GM12891 (cell line): ENCODE measurements at places on chromosomes 3 and 15.
A peak's percentile ranks its signal among the peaks of the same experiment; 100 is the strongest.

DNA sequence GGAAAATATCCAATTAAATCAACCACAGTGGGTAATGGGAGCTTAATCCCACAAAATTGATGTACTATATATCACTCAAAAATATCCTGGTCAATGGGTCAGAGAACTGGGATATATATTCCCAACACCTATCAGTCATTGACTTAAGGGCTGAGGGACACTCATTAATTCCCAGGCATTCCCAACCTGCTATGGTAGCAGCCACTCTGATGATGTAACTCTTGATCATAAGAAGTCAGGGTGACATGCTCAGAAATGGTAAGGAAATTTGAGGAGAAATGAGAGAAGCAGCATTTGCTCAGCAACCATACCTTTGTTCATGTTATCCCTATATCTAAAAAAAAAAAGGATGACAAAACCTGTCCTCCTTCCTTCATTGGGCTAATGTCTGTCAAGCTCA is 3.1 kb upstream of the PLOD2 start:
- no peak for DNase-seq

DNA sequence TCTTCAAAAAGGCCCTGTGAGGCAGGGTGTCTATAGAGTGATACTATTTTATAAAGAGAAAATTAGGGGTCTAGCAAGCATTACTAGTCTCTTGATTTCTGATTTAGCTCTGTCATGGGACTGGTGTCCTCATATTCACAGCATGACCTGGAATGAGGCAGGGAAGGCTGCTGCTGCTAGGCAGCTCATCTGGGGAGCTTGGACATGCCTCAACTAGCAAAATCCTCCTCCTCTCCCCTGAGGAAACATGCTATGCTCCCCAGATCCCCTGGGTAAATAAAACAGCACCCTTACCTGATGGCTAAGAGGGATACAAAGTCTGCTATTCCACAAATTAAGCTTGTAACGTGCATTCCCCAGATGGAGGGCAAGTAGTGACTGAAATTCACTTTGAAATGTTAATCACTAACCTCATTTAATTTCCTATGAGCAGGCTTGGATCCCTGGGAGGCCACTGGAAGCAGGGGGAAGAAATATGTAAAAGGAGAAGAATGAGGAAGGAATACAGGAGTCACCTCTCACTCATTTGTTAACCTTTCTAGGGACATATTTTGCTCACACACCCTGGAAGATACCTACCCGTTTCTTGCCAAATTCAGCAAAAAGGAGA is 709.4 kb downstream of the SQOR start:
- no peak for DNase-seq

DNA sequence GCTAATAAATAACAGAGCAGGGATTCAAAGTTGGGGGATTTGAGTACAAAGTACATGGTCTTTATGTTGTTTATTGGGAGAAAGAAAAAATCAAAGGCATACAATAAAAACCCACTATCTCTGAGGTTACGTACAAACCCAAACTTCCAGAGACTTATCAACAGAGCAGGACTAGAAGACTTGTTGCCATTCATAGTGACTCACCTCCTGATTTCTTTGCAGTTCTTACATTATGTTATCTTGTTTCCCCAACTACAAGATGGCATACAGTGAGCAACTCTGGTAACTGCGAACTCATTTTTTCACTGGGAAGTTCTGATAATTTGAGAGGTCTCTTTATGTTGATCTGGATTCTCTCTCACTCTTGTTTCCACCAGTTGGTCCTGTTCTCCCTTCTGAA is 80.6 kb upstream of the ETV5 start:
- DNase-seq = no peak

DNA sequence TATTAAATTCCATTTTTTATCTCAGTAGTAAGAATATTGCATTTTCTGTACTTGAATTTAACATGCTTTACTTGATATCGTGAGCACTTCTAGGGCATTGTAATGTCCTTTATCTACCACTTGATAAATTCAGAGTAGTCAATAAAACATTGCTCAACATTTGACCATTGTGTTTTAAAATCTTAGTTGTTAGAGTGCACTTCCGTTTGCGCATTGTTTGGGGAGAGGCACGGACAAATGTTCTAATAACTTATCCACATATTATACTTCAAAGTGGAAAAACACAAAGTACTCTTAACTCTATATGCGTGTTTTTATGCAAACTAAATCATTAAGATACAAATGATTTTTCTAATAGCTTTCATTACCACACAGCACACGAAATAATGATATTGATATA is 419 bp downstream of the FAM227B start:
- no peak for DNase-seq

- no peak for DNase-seq
Measured at GRCh38 chr3:12965999-12966846, 107.0 kb downstream of the IQSEC1 start.

DNA sequence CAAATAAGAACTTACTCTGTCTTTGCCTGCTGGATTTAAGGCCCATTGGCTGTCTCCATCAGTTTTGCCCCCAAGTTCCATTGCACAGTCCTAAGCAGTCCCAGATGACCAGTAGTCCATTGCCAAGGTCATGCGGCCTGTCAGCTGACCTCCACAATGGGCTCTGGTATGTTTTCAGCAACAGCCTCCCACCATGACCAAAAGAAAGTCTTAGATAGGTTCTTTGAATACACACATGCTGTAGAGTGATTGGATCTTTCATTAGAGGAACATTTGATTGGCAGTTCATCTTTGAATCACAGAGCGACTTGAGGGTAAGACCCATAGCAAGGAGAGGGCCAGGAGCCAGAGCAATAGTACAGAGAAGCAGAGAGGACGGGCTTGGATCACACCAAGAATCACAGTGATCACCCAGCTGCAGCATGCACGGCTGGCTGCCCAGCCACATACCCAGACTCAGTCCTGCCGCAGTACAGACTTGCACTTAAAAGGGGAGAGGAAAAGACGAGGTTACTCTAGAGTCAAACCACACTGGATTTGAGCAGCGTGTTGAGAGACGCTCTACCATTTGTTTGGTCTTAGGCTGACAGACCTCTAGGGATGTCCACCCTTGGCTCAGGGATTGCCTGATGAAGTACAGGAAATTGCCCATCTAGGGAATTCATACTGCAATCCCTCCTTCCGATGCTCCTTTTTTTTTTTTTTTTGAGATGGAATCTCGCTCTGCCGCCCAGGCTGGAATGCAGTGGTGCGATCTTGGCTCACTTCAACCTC is 50.4 kb downstream of the APH1B start:
- DNase-seq = no peak

DNA sequence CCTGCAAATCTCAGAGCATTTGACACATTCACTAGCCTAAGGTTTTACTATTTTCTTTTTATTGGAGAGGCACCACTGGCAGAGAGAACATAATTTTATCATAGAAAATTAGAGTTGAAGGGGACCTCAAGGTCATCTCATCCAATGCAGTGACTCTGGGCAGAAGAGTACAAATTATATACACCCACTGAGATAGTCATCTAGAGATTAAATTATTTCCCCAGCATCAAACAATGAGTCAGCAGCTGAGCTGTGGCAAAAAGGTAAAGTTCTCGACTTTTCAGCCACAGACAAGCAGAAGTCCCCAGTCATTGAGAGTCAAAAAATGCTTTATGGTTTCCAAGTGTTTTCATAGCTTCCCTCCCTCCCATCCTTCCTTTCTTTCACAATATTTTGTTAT is 39.3 kb upstream of the SEMA6D start:
- DNase-seq = no peak

DNA sequence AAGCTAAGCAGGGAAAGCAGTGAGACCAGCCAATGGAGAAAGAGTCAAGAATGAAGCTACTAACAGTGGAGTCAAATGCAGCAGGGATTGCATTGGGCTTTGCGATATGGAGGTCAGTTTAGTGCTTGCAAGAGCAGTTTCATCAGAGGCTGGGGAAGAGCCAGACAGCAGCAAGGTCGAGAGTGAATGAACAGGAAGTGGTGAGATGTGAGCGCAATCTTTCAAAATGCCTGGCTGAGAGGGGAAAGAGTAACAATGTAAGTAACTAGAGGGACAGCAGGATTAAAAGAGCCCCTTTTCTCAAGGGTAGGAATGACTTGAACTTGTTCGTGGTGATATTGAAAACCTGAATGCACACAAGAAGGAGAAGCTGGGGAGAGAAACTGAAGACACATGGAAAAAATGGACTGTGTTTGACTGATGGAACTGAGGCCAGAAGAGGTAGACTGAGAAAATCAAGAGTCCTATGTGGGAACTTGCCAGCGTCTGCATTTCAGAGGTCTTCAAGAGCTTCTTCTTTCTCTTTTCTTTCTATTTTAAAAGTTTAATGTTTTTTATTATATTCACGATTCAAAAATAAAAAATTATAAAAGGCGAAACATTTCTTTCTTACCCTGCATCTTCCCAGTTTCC is 30.6 kb upstream of the GPR160 start:
- DNase-seq = peak; percentile 35

DNA sequence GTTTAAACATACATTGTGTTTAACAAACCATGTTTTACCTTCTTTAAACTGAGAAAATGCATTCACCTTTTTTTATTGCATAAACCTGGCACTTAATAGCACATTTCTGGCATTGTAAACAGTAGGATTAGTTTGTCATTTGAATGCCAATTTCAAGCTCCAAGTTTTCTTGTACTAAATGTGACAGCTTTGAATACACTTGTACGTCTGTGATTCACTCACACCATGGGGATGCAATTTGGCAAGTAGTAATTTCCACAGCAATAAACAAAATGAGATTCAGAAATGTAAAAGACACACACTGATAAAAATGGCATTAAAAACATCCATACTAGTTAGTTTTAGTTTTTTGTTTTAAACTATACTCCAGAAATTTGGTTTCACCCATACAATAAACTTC is 598.9 kb downstream of the SI start:
- no peak for DNase-seq

GRCh38 chr3:127168271-127168670 is 24.7 kb upstream of the PRR23E start:
- no peak for DNase-seq

DNA sequence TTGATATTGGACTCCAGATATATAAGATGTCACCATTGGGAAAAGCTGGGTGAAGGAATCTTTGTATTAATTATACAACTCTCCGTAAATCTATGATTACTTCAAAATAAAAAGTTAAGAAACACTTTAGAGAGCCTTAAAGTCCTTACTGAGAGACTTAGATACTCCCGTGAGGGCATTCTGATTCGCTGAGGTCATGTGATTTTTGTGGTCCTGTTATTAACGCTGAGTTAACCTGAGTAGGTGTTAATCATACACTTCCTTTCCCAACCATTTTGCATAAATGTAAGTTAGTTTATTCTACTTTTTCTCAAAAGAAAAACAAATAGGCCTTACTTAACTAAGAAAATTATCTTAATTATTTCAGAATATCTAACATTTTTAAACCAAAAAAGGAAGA is 67.1 kb upstream of the LMOD3 start:
- DNase-seq = no peak

- no peak for DNase-seq
Measured at GRCh38 chr3:50521572-50521971, 18.1 kb upstream of the CACNA2D2 start.

DNA sequence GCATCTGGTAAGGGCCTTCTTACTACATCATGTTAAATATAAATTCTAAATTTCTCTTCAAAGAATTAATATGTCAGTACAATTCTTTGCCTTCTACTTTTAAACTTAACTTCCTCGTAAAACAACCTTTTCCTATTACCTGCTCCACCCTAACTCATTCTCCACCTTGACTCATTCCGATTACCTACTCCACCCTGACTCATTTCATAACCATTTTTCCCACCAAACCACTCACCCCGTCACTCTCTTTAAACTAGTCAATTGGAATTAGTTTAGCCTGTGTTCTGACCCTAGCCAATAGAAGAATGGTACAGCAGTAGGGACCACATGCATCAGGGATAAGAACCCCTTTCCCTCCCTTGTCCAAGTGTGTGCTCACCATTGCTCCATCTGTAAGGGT is 65.6 kb downstream of the PLSCR2 start:
- DNase-seq = no peak

- DNase-seq = peak; percentile 10
Measured at GRCh38 chr3:35639254-35640186, at the start of gene ARPP21. ARPP21 (plus strand) TSS chr3:35639525; CDS start chr3:35681752, 42,227 bp downstream.

DNA sequence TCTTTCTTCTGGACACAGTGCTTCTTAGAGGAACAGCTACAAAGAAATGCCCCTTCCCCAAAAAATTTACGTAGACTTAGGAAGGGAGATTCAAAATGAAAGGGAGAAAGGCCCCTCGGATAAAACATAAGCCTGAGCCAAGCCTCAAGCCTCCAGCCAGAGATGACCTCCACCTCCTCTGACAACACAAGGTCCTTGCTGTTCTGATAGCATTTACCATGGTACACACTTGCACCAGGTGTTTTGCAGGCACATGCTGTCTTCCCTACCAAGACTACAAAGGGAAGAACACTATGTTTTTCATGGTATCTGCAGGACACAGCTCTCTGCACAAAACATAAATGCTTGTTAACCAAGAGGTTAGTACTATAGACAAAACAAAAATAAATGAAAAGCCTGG is 27.8 kb downstream of the RYK start:
- DNase-seq = no peak

DNA sequence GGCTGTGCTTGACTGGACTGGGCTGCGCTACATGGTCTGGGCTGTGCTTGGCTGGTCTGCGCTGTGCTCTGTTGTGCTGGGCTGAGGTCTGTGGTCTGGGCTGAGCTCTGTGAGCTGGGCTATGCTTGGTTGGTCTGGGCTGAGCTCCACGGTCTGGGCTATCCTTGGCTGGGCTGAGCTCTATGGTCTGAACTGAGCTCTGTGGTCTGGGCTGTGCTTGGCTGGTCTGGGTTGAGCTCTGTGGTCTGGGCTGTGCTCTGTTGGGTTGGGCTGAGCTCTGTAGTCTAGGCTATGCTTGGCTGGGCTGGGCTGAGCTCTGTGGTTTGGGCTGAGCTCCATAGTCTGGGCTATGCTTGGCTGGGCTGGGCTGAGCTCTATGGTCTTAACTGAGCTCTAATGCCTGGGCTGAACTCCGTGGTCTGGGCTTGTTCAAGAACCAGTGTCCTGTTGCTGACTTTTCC is 92.0 kb downstream of the PLXNA1 start:
- DNase-seq = peak; percentile 71

GRCh38 chr3:197532388-197532787 is 23.4 kb downstream of the BDH1 start:
- DNase-seq = no peak

DNA sequence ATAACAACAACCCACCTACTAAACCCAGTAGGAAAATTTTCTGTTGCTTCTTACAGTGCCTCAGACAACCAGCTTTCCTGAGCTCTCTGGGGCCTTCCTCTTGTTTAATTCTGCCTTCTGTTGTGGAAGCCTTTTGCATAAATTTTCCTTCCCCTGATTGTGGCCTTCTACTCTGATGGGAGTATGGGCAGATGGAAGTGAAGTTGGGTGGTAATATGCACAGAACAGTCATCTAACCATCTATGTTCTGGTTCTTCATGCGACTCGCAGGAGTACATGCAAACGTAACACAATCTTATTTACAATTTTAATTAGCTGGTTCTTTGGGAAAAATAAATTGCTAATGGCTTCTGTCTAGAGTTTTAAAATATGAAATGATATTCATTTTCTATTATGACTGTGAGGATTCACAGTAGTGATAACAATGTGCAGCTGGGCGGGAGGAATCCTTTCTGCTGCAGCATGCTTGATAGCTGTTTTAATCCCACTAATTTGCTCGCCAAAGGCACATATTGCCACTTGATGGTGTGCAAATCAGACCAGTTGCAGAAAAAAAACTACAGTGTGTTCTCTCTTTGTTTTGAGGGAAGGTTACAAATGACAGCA is 311.5 kb upstream of the ROPN1 start:
- no peak for DNase-seq
